ENCODE measurements at places on chromosomes 4 and X.

GRCh38 chrX:46433892-46434291, 111.3 kb downstream of the ZNF674 start:
- no peak for DNase-seq

- DNase-seq, result no peak
These were observed 112.1 kb upstream of the GPC4 start for GRCh38 chrX:133527415-133527814.

DNA sequence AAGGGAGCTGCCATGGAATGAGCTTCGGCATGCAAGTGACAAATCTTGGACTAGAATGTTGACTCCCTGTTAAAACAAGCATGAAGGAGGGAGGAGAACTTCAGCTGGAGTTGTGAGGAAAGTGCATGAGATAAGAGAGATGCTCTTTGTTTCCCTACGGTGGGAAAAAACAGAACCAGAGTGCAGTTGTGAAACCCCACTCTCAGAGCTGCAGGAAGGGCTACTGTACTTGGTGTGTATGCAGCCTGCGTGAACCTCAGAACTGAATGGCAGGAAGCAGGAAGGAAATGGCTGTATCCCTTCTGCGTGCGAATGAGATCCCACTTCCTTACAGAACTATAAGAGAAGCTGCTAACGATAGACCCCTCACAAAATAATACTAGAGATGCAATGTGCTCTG, 57.2 kb downstream of the EGF start:
- DNase-seq, result no peak

DNA sequence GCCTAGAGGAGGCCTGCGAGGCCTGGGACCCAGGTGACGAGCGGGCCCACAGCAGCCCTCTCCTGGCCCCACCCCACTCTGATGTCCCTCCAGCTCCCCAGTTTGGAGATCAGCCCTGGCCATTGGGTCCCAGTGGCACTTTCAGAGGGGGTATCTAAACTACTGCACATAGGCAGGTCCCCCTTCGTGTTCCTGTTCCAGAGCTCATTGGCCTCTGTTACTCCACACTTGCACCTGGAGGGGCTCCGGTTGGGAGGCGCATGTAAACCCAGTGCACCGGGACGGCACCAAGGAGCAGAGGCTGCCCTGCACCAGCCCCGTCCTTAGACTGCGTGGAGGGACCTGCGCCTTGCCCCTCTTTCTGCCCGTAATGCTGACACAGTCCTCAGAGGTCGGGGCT, 34.3 kb downstream of the TRMT44 start:
- DNase-seq, result no peak

DNA sequence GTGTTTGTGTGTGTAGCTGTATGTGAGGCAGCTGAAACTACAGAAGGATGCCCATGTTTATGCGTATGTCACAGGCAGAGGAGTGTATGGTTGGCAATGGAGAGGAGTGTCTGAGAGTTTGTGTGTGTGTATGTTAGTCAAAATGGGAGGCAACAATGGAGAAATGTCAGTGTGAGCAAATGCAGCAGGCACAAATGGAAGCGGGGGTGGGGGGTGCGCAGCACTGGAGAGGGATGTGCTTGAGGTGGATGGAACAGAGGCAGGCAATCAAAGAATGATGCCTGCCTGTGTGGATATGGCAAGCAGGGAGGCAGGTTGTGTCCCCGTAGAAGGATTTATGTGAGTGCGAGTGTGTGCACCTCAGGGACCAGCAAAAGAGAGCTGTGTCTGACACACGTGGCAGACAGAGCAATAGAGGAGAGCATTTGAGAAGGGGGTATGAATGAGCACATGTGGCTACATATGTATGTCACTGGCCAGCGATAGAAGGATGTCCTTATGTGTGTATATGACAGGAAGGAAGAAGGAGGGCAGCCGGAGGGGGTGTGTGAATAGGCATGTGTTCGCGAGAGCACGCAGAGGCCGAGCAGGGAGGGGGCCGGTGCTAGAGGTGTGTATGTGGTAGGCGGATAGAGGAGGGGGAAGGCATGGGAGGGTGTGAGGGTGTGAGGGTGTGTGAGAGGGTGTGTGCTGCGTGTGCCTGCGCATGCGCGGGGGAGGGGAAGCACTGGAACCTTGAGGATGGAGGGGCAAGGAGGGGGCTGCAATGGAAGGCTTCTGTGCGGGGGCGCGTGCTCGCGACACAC, 1.1 kb downstream of the PJA1 start:
- DNase-seq, result peak; percentile 2

DNA sequence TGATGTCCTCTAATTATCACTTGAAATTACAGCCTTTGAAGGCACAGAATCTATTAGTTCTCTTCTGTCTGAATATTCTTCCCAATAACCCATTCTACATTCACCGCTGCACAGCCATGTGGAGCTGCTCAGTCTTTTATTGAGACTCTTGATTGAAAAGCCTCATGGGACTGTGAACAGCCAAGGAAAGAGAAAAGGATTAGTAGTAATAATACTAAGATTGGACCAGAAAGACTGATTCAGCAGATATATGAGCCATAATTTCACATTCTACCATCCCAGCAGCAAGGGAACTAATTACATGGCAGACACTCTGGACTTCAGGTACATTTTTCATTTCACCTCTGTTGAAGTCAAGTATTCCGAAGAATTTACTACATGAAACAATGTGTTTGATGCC, 2471.7 kb downstream of the ARAP2 start:
- DNase-seq, result no peak

DNA sequence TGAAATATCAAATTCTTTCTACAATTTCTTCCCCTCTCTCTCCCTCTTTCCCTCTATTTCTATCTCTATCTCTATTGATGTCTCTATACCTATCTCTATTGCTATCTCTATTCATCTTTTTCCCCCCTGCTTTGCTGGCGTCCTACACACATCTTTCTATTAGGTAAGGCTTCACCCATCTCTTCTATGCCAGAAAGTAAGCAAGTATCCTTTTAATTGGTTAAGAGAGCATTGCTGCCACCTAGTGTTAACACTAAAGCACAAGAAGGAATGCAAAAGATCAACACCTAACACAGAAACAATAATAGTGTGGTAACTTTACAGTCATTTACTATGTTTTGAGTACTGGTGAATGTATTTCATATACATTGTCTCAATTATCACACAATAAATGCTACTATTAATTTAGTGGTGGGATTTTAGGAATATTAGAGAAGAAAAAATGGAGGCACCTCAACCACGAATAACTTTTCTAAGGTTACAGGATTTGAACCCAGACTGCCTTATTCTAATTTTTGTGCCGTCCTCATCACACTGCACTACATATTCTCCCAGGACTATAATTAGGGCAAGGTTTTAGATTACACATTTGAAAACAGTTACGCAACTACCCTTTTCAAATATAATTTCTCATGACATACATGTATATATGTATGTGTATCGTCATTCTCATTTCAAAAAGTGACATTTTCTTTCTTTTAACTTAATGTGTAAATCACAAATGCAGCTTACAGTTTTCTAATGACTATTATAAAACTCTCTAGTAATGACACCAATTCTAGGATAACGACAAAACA, 3.7 kb upstream of the C4orf36 start:
- DNase-seq, result no peak

- no peak for DNase-seq
These were observed 296.3 kb downstream of the GALNTL6 start for GRCh38 chr4:172109466-172109865.

DNA sequence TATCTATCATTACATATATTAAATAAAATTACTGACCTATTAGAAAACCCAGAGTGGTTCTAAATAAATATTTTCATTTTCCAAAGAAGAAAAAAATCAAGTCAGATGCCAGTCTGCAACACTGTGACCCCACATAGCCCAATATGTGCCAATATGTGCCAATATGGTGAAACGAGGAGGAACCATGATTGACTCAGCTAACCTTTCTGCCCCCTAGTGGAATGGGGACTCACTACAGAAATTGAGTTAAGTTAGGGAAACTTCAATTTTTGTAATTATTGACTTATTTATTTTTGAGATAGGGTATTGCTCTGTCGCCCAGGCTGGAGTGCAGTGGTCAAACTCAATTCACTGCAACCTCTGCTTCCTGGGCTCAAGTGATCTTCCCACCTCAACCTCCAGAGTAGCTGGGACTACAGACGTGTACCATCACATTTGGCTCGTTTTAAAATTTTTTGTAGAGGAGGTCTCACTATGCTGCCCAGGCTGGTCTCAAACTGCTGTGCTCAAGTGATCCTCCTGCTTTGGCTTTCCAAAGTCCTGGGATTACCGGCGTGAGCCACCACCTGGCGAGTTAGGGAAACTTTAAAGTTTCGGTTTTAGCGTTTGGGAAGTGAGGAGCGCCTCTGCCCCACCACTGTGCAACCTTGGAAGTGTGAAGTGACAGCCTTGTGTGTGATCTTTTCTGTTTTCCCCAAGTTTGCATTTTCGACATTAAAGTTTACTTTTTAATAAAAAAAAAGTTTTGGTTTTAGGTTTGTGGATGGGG, 116.8 kb upstream of the SHISA3 start:
- no peak for DNase-seq

- DNase-seq, result no peak
These were observed 116.3 kb downstream of the SORBS2 start for GRCh38 chr4:185695743-185696142.

DNA sequence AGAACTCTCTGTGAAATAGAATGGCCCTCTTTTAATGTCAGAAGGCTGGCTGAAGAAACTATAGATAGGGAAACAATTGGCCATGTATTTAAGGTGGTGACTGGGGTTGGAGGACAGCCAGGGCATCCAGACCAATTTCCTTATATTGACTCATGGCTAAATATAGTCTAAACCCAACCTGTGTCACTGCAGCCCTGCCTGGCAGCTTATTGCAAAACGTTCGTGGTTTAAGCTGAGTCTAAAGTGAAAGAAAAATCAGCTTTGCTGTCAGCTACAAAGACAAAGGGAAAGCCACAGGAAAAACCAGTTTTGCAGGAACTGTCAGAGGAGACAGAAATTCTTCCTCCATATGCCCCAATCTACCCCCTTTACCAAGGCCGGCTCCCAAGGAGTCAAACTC, 902.8 kb upstream of the NDST4 start:
- no peak for DNase-seq

DNA sequence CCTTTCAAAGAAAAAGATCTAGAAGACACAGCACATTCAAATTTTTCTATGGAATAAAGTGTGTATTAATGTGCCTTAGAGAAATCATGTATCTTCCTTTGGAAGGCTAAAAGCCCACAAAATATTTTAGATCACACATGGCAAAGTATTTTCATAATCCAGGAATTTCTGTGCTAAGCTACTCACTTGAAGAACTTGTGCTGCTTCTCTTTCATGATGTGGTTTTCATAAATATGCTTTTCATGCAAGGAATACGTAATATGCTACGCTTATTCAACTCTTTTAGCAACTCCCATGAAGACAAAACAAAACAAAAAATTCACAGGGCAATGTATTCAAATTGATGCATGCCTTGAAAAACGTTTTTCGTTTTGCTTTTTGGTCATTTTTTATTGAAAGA, 125.6 kb downstream of the ARHGAP24 start:
- no peak for DNase-seq

DNA sequence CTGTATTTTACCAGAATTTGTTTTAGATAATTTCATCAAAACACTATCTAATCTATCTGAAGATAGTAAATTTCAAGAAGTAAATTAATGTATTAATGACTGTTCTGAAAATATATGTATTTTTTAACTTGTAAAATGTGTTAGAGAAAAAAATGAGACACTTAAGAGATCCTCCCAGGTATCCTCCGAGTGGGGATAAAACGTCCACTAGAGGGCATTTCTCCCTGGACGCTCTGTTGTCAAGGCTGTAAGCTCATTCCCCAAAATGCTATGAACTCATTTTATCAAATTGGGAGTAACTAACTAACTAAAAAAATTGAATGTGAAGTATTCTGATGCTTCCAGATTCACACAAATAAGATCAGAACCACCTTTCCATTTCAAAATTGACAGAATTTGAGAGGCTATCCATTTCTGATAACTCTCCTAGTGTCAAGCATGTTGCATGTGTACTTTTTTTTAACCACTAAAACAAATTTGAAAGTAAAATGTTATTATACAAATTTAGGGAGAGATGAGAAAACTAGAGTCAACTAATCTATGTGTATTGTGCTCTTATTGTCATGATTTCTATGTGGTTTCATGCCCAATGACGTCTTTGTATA, 337.3 kb upstream of the HS3ST1 start:
- no peak for DNase-seq

- DNase-seq, result no peak
These were observed 70.1 kb downstream of the NAA11 start for GRCh38 chr4:79255793-79256192.

DNA sequence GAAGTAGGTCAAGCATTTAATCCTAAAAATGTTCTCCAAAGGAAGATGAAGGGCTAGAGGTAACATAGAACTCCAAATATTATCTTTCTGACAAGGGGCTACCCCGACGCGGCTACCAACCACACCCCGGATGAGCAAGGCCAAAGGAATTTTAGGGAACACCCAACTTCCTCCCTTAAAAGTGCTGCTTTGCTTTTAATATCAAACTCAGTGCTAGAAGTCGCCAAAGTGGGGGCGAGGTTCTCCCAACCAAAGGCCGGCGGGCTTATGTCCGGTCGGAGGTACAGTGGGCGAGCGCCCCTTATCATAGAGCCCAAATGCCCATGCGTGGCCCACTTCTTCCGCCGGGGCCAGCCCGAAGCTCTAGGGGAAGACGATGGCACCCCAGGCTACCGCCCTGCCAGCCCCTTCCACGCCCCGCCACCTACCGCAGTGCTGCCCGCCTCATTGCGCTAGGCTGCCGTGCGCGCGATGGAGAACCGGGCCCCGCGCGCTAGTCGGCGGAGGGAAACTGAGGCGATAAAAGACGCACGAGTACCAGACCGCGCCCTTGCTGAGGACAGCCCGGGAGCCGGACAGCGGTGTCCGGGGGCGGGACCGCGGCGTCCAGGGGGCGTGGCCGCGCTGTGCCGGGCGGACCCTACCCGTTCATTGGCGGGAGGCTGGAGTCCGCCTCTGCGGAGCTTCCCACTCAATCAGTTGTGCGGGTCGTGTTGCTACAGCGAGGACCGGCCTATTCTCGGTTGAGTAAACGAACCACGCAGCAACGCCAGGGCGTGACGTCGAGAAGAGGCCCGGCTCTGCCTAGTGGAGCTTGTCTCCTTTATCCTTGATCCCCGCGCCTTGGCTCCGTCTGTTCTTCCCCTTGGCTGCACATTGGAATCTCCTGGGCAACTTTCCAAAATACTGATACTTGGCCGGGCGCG, at the start of gene ACOT9:
Gene ACOT9, minus strand, starts transcription at position 580 of the 926 bp plus-strand sequence. Its CDS starts 132 bp downstream, at position 448.
- DNase-seq, result peak; percentile 18

GRCh38 chrX:144566592-144566991, 680.7 kb upstream of the SPANXN1 start:
- no peak for DNase-seq

GRCh38 chr4:87428979-87429378, 6.6 kb downstream of the NUDT9 start:
- DNase-seq, result no peak

GRCh38 chr4:5839751-5840674, 52.9 kb downstream of the CRMP1 start:
- DNase-seq, result no peak
